Activated CD8-positive, alpha-beta memory T cell treated with anti-CD3 and anti-CD28 coated beads, Interleukin-2, amount 10 ng/mL, durations not matched to agents 7 days and 5 days (primary cell): ENCODE measurements at places on chromosomes 1 and 21. TPM values are rescaled to one million over a fixed set of nuclear protein-coding genes. Genes with fewer than 3 reads are reported as not detected.

DNA sequence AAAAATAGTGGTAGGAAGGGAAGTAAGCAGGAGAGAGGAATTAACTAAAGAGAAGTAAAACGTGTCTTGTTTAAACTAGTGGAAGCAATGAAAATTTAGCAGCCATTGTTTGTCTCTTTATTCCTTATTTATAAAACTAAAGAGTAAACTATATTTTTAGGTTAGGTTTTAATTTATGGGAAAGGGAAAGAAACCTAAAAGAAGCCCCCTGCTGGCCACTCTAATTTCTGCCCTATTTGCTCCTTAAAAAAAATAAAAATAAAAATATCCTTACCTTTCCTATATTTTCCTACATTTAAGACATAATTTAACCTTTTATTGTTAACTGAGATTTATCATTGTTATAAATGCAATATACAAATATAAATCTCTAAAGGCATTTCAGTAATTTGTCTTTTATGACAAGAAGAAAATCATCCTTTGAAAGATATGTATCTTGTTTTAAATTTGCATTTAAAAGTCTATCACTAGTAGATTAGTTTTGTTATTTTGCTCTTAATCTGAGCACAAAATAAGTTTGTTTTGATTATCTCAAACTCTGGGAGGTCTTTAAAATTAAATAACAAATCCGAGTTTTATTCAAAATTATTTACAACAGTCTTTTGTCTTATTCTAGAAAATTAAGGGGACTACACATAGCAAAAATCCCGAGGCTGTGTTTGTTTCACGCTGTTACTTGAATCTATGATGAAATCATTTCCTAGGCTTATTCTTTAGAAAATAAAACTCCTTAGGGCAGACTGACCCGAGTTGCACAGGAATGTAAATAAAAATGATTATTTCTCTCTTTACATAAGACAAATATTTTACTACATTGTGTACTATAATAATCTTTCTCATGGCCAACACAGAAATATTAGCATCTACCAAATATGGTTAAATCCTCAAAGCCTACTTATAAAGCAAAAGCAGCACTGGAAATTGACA, 201.7 kb downstream of the NRIP1 start:
- DNase-seq = no peak
- H3K4me3 ChIP-seq = no peak overlapping the region
- H3K27ac ChIP-seq = no peak overlapping the region
- no peaks in the 10 kb centered on the region for H3K4me1 ChIP-seq
- no peaks in the 10 kb centered on the region for H3K36me3 ChIP-seq
- no peaks in the 10 kb centered on the region for H3K27me3 ChIP-seq

- DNase-seq = peak; percentile 79
- peaks cover 16% of the 10 kb centered on the region for H3K36me3 ChIP-seq
- H3K27ac ChIP-seq = peak overlapping the region; percentile 83
- H3K27me3 ChIP-seq = no peaks in the 10 kb centered on the region
- H3K4me3 ChIP-seq = peak overlapping the region; percentile 75
Observed at GRCh38 chr1:226702957-226703831, 35.9 kb downstream of the ITPKB start.

GRCh38 chr1:52633291-52633754, 355 bp downstream of the SHISAL2A start:
- peak; percentile 56 for DNase-seq
- H3K36me3 ChIP-seq = peaks cover 3% of the 10 kb centered on the region
- H3K4me1 ChIP-seq = peaks cover 57% of the 10 kb centered on the region
- peaks cover 3% of the 10 kb centered on the region for H3K27me3 ChIP-seq
- H3K27ac ChIP-seq = peak overlapping the region; percentile 85
- H3K4me3 ChIP-seq = peak overlapping the region; percentile 76

DNA sequence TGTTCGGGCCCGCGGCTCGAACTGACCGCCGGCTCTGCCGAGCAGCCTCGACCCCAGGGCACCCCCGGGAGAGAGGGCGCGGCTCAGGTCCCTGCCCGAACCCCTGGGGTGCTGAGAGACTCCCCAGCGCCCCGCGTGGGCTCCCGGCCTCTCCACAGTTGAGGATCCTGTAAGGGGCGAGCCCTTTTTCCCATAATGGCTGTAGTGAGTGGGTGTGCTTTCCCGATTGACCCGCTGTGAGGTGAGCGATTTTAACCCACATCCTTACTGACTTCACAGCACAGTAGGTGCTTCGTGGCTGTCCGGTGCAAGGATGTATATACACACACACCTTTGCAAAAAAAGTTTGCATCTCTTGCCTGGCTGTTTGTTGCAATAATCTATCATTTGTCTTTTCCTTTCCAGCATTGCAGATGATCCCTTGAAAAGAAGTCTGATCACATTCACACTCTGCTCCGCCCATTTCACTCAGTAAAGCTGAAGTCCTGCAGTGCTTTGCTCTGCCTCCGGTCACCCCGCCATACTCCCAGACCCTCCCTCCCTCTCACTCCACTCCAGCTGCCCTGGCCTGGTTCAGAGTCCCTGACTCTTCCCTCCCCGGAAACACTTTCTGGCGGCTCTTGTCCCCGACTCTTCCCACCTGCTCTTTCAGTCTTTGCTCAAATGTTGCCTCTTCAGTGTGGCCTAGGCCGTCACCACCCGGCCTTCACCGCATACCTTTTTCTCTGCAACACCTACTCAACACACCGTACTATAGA, 955 bp upstream of the UBE2G2 start:
- peaks cover 46% of the 10 kb centered on the region for H3K36me3 ChIP-seq
- H3K27ac ChIP-seq = peak overlapping the region; percentile 76
- H3K4me3 ChIP-seq = peak overlapping the region; percentile 99
- H3K27me3 ChIP-seq = no peaks in the 10 kb centered on the region
- peaks cover 49% of the 10 kb centered on the region for H3K4me1 ChIP-seq
- DNase-seq = no peak

DNA sequence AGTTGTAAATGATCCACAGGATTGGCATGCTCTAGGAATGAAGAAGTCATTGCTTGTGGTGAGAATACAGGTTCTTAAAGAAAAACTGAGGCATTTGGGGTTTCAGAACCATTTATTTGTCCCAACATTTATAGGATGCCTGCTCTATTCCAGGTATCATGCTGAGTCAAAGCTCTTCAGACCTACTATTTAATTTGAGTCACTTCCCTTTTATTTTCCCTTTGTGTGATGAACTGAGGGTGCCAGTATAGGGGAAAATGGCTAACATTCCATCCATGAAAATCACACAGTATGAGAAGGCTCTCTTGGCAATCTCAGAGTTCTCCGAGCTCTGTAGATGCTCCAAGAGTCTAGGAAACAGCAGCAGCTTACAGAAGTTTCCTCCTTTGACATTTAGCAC, 110.4 kb downstream of the RNF220 start:
- DNase-seq = no peak
- H3K36me3 ChIP-seq = no peaks in the 10 kb centered on the region
- H3K27ac ChIP-seq = no peak overlapping the region
- peaks cover 12% of the 10 kb centered on the region for H3K4me1 ChIP-seq

GRCh38 chr21:15247613-15248012, 182.8 kb upstream of the NRIP1 start:
- no peaks in the 10 kb centered on the region for H3K27me3 ChIP-seq
- no peaks in the 10 kb centered on the region for H3K36me3 ChIP-seq
- no peaks in the 10 kb centered on the region for H3K4me1 ChIP-seq
- DNase-seq = no peak

- H3K27ac ChIP-seq = no peak overlapping the region
- H3K4me3 ChIP-seq = no peak overlapping the region
- peaks cover 66% of the 10 kb centered on the region for H3K36me3 ChIP-seq
Observed at GRCh38 chr1:223770621-223771315, 58.4 kb downstream of the CAPN2 start.

Gene CFHR3
- total RNA-seq = not detected

Gene OR2L3
- not detected for total RNA-seq

Gene S100A16
- not detected for total RNA-seq

Gene INAVA
- total RNA-seq = 2.6 TPM

Gene CYP4A22
- total RNA-seq = not detected
